ENCODE measurements at places on chromosomes 2 and 18.

GRCh38 chr2:37421686-37422085 lies 77.3 kb downstream of the QPCT start:
- DNase-seq, result no peak

DNA sequence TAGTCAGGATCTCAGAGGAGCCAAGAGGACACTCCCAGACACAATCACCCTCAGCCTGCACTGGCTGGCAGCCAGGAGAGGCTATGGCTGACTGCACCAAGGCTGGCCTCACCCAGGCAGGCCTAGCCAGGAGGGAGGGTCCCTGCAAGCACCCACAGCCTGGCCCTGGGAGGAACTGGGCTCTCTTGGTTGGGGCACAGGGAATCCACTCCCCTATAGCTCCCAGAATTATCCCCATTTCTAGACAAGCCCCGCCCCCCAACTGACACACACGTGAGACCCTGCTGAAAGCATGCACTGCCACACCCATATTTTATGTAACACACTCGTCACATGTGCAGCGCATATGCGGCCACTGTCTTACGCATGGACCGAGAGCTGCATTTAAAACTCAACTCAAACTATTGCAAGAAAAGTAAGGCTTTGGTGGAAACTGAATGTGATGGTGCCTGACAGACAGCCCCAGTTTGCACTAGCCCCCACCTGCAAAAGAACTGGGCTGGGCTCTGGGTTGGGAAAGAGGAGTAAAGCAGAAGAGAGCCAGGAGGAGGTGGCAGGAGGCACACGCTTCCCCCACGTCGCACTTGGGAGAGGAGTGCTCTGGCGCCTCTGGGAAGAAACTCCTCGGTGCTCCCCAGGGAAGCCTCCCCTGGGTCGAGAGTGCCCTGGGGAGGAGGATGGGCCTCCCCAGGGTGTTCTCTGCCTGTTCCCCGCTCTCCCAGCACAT lies 28.9 kb upstream of the ARHGEF4 start:
- DNase-seq, result no peak

DNA sequence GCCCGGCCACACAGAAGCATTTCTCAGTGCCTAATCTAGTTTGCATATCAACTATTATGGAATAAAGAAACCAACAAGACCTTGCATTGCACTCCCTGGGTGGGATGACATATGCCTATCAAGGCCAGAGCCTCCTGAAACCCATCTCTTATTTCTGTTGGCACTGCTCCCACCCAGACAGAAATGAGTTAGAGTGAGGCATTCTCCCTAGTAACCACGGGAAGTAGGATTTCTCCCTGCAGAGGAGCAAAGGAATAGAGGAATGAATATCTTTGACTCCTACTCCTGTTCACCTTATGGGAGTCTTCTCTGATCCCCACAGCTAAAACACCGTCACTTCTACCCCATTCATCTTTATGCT lies 24.2 kb upstream of the SCYGR1 start:
- DNase-seq, result no peak

GRCh38 chr2:236802862-236803261 lies 233.2 kb downstream of the ACKR3 start:
- DNase-seq, result no peak

DNA sequence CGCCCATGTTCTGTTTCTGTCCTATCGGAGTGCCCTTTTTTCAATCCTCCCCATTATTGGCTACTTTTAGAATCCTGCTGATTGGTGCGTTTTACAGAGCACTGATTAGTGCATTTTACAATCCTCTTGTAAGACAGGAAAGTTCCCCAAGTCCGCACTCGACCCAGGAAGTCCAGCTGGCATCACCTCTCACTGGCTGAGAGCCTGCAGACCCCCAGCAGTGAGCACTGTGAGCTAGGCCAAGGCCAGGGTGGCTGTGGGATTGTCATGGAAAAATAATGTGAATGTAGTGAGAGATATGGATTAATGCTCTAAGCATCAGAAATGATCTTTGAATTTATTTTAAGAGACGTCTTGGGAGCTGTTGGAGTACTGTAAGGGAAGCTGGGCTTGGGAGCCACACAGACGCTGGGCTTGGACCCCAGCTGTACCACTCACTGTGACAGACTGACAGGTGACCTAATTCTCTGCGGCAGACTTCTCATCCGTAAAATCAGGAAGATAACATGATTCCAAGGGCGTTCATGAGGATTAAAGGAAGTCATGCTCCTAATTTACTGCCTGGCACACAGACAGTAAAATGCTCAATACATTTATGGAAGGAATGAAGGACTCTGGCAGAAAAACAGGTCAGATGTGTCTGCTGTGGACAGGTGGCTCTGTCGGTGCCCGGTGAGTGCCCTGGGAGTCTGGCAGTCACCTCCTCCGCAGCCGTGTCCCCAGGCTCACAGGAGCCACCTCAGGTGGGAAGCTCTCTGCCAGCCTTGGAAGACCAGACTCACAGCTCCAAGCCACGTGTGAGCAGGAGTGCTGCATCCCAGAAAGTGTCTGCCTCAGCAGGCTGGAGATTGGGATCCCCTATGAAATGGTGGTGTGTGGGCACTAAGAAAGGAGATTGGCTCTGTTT lies 105.5 kb downstream of the FAM168B start:
- DNase-seq, result no peak

- no peak for DNase-seq
These were observed 6.1 kb downstream of the NCAPH start for GRCh38 chr2:96341641-96342040.

DNA sequence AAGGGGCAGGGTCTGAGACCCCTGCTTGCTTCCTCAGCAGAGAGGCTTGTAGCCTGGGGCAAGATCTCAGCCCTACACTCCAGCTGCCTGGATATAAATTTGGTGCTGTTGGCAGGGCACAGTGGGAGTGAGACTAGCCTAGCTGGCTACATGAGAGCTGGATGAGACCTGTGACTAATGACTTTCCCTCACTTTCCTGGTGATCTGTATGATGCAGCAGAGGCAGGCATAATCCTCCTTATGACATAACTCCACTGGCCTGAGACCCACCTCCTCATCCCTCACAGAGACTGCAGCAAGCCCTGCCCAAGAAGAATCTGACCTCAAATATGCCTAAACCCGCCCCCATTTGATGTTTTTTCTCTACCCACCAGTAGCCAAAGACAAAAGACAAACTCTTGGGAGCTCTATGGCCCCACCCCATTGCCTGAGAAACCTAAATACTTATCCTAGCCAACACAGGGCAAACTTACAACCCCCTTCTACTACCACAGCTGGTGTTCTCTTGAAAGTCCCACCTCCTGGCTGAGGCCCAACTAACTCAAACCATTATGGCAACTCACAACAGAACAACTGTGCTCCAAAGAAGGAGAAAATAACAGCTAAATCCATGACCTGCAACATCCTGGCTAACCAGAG lies 102.7 kb downstream of the NR4A2 start:
- DNase-seq, result no peak

DNA sequence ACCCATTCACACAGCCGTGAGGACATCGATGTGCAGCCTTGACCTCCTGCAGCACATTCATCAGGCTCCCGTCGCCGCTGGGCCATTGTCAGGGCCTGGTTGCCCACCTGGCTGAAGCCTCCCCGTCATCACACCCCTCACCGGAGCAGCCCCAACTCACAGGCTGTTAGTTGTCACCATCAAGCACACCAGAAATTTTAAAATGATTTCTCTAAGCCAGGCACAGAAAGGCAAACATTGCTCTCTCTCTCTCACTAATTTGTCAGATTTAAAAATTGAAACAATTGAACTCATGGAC lies 167.1 kb downstream of the RTP5 start:
- no peak for DNase-seq

GRCh38 chr2:24107-24506 lies 22.2 kb downstream of the FAM110C start:
- DNase-seq, result peak; percentile 71

GRCh38 chr2:182817558-182817957 lies 48.9 kb downstream of the FRZB start:
- no peak for DNase-seq

GRCh38 chr2:103284750-103285149 lies 522.9 kb downstream of the TMEM182 start:
- no peak for DNase-seq

GRCh38 chr2:217707131-217707611 lies 295.6 kb downstream of the TNS1 start:
- DNase-seq, result no peak

DNA sequence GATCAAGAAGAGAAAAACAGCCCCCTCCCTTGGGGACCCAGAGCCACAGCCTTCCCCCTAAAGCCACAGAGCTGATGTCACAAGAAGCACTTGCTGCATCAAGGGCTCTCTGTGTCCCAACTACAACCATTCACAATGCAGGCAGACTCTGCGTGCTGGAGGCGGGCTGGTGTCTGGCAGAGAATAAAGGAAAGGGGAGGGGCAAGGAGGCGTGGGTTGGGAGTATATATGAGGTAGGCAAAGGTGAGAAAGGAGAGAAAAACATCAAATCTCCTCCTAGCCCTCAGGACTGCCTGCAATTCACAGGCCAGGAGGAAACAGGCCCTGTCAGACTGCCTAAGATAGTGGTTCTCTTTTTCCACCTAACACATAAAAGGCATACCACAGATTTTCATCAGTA lies 48.8 kb upstream of the IHH start:
- no peak for DNase-seq

DNA sequence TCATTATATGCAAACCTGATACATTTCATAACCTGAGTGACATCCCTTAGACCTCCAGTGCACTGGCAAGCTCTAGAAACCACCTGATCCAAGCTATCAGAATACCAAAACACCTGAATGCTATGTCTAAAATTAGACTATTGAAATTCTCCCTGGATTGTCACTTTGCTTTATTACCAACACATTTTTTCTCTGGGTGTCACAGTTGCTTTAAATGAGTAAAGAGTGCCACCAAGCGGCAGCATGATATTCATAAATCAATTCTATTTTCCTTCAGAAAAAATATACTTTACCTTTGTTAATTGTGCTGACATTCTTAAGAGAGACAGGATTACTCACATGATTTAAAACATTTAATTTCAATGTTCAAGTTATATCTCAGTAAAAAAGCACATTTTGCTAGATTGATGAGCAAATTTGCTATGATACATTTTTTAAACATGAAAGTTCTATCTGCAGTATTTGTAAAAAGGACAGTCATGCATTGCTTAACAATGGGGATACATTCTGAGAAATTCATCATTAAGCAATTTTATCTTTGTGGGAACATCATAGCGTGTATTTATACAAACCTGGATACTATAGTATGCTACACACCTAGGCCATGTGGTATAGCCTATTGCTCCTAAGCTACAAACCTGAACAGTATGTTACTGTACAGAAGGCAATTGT lies 338.4 kb upstream of the SLC39A10 start:
- peak; percentile 46 for DNase-seq

- peak; percentile 65 for DNase-seq
These were observed 102.1 kb downstream of the ATAD2B start for GRCh38 chr2:23824777-23825212.

DNA sequence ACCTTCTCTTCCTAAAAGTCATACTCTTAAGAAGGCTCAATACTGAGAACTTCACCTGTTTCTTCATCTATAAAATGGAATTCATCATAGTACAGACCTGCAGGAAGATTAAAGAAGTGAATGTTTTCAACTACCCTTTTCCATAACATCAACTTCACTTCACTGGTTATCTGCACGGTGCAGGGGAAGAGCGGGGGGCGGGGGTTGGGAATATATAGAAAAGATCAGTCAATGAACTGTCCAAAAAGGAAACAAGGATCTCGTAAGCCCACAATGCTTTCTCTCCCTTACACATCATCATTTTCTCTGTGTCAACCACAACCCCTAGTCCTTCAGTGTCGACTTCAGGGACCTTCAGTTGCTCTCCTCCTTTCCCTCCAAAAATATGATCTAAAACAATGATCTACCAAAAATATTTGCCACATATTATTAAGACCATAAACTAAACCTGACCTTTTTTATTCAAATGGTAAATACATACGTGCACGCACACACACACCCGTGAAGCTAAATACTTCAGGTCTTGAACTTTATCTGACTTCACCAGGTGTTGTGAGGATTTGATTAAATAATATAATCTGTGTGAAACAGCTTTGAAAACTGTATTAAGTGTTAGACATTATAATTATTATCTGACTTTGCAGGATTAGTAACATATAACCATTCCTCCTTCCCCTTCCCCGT lies 4.9 kb downstream of the MBOAT2 start:
- no peak for DNase-seq

DNA sequence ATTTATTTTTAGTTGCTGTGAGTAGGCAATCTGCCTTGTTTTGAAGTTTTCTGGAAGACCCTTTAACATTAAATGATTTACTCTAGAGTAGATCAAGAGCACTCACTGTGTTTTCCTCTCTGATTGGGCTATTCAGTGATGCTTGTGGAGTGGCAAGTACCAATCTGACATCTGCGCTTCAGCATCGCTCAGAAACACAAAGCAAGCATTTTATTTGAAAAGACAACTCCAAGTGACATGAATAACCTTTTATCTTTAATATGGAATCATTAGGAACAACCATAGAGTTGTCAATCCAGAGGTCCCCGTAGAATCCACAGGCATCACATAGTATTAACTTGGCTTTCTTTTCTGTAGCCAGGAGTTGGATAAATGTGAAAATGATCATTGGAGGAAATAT lies 114.7 kb downstream of the CPS1 start:
- DNase-seq, result no peak

DNA sequence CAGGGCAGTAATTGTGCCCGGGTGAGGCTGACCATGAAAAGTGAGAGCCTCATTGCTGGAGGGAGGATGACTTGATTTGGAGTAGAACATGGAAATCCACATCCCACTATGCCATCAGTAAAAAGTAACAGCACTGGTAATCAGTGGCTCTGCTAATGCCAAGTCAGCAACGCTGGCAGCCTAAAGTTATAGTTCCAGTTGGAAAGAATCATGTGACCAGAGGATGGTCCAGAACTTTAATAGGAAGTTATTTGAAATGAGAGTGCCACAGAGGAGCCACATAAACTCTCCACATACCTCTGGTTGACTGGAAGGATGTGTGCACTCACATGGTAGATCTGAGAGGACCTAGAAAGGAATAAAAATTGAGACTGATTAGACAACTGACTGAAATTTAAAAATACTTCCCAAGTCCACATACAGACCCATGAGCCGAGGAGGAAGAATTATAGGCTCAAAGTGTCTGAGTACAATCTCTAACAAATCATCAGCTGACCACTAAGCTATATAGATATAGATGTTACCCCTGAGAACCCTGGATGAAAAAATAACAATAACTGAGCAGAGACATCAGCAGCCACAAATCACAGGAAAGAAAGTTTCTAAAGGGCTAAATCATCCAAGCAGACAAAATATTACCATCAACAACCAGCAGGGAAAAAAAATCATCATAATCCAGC lies 346.8 kb downstream of the STK39 start:
- DNase-seq, result no peak

DNA sequence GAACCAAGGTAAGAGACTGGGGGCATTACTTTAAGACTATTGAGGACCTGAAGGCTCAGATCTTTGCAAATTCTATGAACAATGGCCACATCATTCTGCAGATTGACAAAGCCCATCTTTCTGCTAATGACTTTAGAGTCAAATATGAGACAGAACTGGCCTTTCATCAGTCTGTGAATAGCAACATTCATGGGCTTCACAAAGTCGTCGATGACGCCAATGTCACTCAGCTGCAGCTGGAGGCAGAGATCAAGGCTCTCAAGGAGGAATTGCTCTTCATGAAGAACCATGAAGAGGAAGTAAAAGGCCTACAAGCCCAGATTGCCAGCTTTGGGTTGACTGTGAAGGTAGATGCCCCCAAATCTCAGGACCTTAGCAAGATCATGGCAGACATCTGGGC lies 43.8 kb upstream of the SLC4A10 start:
- no peak for DNase-seq
